Activated CD8-positive, alpha-beta memory T cell treated with anti-CD3 and anti-CD28 coated beads, Interleukin-2, amount 50 U/mL, for 48 hours (primary cell): ENCODE measurements at places on chromosomes 3 and 15.
A peak's percentile ranks its signal among the peaks of the same experiment; 100 is the strongest.

DNA sequence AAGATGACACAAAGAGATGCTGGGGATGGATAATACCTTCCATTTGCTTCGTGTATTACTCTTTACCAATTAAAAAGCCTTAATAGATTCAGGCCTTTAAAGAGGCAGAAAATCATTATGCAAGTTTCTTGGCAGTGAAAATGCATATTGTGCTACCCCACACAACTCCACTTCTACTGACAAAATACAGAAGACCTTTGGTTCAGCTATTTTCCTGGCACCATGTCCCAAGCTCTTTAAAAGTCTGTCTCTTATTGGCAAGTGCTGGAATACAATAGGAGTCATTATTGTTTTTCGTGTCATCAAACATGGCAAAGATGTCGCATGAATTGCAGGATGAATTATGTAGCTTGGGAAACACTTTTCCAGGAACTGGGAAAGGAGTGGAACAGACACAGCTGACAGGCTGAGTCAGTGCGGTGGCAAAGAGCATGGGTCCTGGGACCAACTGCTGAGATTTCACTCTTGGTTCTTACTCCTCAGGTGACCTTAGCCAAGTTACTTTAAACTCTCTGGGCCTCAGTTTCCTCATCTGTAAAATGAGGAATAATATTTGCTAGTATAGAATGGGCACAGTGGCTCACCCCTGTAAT is 5.5 kb upstream of the TSPAN3 start:
- DNase-seq: no peak

- no peak for DNase-seq
These were observed 183.8 kb upstream of the THRB start for GRCh38 chr3:24678421-24678865.

GRCh38 chr3:173402656-173403055 is 5.1 kb downstream of the NLGN1 start:
- DNase-seq: no peak

GRCh38 chr3:195226900-195227447 is 44.0 kb downstream of the XXYLT1 start:
- peak; percentile 52 for DNase-seq

- peak; percentile 20 for DNase-seq
These were observed 206.9 kb downstream of the RPLP1 start for GRCh38 chr15:69659454-69660050.

GRCh38 chr3:52259035-52259434 is 13.5 kb downstream of the PPM1M start:
- DNase-seq: no peak

GRCh38 chr3:16511681-16512434 is 1.6 kb downstream of the RFTN1 start:
- peak; percentile 85 for DNase-seq

- DNase-seq: no peak
These were observed 389.9 kb upstream of the RGMA start for GRCh38 chr15:93478947-93479346.

GRCh38 chr3:29079358-29079757 is 201.5 kb upstream of the RBMS3 start:
- DNase-seq: no peak

DNA sequence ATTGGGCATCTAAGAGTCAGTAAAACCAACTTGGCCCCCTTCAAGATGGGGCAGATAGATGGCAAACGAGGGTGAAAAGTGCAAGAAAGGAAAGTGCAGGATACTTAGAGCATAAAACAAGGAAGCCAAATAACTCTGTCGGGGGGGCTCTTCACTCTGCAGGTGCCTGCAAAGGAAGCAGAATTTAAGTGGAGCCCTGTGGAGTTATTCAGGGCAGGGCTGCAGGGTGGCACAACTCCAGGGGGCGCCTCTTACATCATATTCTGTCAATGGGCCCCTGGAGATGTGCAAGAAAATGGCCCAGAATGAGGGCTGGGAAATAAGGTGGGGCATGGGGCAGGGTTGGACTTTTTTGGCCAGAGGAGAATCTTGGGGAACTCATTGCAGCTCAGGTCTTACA is 69.7 kb downstream of the CD47 start:
- DNase-seq: no peak

GRCh38 chr15:55707951-55708350 is 35.0 kb downstream of the PRTG start:
- DNase-seq: no peak

GRCh38 chr15:74307827-74308811 is 59.3 kb downstream of the CYP11A1 start:
- DNase-seq: no peak

GRCh38 chr15:64149424-64149823 is 2.1 kb upstream of the SNX22 start:
- no peak for DNase-seq

- no peak for DNase-seq
These were observed 48.4 kb downstream of the OPA1 start for GRCh38 chr3:193641440-193641775.

DNA sequence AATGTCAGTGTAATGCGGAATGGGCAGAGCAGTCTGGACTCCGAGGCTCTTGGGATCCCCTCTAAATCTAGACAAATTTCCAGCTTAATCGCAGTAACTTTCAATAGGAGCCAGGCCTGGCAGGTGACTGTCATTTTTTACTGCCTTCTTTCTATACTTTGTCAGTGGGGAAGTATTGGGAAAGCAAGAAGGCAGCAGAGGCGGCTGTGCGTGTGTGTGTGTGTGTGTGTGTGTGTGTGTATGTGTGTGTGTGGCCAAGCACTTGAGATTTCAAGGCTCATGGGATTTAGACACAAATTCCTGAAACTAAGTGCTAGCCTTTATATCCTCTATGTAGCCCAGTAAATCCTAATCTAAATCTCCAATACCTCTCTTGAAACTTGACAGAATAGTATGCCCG is 49.3 kb upstream of the ANKRD34C start:
- DNase-seq: no peak

- no peak for DNase-seq
These were observed 244.0 kb upstream of the THBS1 start for GRCh38 chr15:39336926-39337325.

GRCh38 chr15:35289024-35289617 is 204.0 kb upstream of the NANOGP8 start:
- no peak for DNase-seq

GRCh38 chr3:184568924-184569829 is 7.6 kb downstream of the EPHB3 start:
- peak; percentile 70 for DNase-seq

GRCh38 chr3:55486857-55487380 is at the start of gene WNT5A:
TSS of gene WNT5A (minus strand) at chr3:55487306. CDS start at chr3:55486985, 321 bp downstream.
- peak; percentile 55 for DNase-seq

GRCh38 chr3:122640437-122640999 is 40.1 kb upstream of the PARP14 start:
- no peak for DNase-seq

GRCh38 chr3:152539191-152539764 is 270.5 kb downstream of the MBNL1 start:
- no peak for DNase-seq

DNA sequence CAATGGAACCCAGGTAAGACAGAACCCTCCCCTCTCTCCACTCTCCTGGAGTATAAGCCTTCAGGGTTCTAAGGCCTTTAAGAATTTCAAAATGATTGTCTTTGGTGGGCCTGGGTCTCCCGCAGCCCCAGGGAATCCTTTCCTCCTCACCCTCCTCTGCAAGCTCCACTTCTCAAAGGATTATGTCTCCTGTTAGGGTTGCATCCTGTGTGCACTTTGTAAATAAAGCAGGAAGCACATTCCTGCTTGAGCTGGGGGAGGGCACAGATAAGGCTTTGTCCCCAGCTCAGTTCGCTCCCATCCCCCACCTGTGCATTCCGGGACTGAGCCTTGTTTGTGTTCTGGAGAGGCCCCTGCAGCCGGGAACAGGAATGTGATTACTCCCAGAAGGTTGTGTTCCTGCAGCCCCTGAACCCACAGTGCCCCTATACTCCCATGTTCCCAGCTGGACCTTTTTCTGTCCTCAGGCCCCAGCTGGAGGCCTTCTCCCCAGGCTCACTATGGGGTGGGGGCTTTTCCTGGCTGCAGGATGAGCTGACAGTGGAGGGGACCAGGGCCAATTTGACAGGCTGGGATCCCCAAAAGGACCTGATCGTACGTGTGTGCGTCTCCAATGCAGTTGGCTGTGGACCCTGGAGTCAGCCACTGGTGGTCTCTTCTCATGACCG is 9.5 kb downstream of the TYRO3 start:
- no peak for DNase-seq

- DNase-seq: no peak
These were observed 50.5 kb downstream of the ANP32A start for GRCh38 chr15:68770216-68770615.

- no peak for DNase-seq
These were observed 4.4 kb upstream of the GPX1 start for GRCh38 chr3:49362561-49362960.

- no peak for DNase-seq
These were observed 112.6 kb downstream of the UACA start for GRCh38 chr15:70650567-70651302.

DNA sequence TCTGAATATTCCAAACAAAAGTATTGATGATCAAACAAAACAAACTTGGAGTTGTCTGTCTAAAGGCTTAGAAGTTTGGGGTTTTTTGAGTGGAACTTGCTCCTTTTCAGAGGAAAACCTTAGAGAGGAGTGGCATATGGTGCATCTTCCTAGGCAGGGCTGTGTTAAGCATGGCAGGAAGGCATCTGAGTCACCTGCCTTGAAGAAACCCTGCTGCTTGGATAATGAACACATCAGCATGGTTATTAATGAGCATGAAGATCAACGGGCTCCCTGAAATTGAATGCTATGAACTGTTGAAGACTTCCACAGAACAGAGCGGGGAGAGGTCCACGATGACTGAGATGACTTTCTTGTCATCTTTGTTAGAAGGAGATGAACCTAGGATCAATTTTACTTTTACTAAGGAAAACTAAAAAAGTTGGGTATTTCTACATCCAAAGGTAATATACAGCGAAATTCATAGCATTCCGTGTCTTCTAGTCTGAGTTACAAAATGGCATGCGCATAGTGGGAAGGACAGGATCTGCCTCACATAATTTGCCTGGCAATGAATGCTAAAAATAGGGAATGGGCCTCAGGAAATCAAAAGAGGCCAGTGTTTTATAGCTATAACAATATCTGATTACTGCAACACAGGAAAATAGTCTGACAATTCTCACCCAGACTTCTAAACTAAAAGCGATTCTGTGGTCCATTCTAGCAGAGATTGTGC is 11.6 kb upstream of the TMED3 start:
- DNase-seq: no peak

DNA sequence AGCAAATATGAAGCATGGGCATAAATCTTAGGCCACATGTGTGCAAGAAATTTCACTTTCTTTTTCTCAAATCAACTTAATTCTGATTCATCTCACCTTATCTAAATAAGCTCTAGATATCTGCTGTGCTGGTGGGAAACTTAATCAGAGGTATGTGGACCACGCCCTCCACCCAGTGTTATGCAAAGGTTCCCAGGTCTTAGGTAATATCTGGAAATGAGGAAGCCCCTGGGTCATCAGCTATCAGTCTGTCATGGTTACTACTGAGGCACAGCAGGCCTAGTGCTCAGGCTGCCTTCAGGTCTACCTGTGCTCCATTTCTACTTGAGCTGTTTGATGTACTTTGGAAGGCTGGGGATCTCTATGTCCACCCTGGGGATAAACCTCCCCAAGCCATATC is 134.4 kb upstream of the KCNH8 start:
- DNase-seq: no peak

GRCh38 chr15:88701561-88702095 is 62.8 kb downstream of the ISG20 start:
- no peak for DNase-seq

GRCh38 chr3:40853474-40853873 is 328.7 kb downstream of the ZNF621 start:
- no peak for DNase-seq

GRCh38 chr15:73887481-73887880 is 14.1 kb downstream of the TBC1D21 start:
- DNase-seq: no peak

GRCh38 chr3:126291537-126291936 is 65.7 kb downstream of the KLF15 start:
- DNase-seq: no peak

DNA sequence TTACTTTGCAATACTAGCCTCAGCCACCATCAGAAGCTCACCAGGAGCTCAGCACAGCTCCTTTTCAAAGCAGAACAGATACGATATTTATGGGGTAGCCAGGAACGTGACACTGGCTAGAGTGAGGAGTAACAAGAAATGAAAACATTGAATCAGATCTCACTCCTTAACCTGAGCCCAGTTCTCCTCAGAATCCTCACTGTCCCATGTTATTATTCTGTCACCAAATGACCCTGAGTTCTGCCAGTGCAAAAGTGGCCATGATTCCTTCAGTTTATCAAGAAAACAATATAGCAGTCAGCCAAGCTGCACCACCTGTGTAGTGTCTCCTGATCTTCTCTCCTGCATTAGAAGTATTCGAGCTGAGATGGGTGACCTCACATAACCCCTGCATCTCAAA is 956.7 kb downstream of the TUSC7 start:
- no peak for DNase-seq

DNA sequence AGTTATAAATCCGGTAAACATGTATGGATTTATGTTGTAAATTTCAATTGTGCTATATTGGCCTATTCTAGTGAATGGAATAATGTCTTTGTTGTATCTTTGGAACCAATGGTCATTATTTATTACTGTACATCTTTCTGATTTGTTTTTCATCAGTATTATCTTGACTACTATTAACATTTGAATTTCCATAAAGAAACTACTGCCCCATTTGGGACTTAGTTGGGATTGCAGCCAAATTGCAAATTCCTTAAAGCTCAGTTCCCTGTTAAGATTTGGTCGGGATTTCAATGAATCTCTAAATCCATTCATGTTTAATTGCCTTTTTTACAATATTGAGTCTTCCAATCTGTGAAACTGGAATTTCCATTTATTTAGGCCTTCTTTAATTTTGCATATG is 822.4 kb upstream of the CADM2 start:
- no peak for DNase-seq

DNA sequence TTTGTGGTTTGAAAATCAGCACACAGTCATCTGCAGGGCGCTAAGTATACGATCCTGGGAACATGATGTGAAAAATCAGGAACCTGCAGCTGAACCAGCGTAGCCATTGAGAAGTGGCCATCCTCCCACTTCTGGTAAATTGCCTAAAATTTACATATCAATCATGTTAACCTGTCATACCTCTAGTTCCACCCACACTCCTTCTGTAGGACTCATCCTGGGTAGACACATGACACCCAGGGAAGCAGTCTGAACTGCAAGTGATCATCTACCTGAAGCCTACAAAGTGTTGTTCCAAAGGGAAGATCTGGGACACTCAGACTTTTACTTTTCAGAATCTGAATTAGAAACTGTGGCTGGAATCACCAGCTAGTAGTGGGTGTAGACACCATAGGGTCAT is 5.5 kb upstream of the PSMD6 start:
- no peak for DNase-seq

DNA sequence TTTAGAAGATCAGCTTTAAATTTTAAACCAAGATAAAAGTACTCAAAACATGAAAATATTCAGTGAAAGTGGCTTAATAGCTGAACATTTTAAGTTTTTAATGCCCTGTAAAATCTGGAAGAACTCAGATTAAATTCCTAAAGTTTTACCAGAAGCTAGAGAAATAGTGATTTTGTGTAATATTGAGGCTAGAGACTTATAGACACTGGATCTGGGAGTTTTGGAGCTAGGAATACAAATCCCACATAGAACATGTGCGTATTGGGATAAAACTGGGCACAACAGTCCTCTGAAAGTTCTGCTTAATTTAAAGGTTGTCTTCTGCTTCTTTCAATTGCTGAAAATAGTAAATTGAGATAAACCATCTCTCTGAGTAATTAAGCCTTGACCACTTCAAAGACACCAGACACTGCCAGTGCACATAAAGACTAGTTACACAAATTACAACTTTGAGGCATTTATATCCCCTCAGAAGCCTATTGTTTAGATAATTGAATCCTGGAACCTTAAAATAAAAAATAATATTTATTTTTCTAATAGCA is 1382.5 kb downstream of the OTOL1 start:
- DNase-seq: no peak
